ENCODE measurements at places on chromosomes 5 and 9. TPM values are rescaled to one million over a fixed set of nuclear protein-coding genes. Genes with fewer than 3 reads are reported as not detected.

GRCh38 chr5:14063138-14063537 lies 80.0 kb upstream of the TRIO start:
- DNase-seq = no peak

DNA sequence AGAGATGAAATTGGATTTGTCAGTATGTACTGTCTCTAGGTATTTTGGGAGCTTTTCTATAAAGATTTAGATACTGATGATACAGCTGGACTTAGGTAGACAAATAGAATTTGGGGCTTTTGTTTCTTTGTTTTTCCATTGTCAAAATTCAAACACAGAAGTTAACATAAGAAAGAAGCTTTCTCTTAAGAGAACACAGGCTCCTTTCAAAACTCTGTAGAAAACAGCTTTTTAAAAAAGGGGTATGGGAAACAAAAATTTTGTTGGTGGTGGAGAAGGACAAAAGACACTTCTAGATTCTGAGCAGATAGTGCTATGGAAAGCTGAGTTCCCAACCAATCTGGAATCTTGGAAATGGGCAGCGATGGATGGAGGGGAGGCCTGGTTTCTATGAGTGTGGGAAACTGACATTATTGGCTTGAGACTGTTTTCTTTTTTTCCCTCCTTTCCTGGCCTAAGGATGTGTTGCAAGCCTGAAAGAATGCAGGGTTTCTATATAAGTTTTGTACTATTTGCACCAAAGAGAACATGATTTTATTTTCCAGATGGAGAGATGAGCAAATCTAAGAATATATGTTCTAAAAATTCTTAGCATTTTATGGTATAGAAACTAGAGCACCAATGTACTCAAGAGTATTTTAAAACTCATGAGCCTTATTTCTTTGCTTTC lies 240.0 kb downstream of the PRR16 start:
- no peak for DNase-seq

DNA sequence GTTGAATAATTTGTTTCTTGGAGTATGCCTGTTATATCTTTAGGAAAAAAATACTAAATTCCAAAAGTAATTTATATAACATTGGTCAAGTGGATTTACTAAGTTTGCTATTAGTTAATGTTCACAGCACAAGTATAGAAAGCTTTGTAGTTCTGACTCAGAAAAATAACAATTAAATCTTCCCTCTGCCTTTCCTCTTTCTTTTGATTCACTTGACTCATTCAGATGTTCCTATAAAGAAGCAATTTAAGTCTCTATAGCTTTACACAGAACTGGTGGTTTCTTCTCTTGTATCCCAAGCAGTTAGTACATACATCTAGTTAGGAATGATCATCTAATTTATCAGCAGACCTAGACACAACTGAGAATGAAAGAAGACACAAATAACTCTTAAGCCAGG lies 4.5 kb upstream of the CDC42SE2 start:
- no peak for DNase-seq

GRCh38 chr5:56490971-56491468 lies 257.9 kb upstream of the ANKRD55 start:
- DNase-seq = no peak

GRCh38 chr9:114849450-114849849 lies 43.6 kb upstream of the TNFSF15 start:
- no peak for DNase-seq

- DNase-seq = peak; percentile 4
Observed at GRCh38 chr5:124157320-124157719, 589.1 kb downstream of the ZNF608 start.

DNA sequence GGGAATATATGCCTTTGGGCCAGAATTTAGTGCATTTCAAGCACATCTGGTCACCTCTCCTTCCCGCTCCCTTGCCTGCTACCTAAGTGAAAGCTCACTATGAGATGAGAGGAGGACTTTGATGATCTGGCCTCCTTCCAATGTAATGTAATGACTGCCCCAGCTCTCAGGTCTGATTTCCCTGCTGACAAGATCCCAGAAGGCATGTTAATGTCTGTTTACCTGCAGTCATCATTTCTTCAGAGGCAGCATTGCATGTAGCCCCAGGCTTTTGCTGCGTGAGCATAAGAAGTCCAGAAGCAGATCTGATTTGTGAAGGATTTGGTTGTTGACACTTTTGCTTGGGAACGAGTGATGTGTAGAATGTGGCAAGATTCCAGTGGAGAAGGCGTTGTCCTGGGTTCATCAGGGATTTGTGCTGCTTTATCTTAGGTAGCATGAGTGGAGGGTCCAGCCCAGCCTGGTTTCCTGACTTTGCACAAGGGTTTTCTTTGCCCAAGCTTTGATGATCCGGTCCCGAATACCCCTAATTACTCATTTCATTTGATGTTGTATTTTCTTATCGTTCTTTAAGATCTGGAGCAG lies 192.7 kb downstream of the GOLPH3 start:
- DNase-seq = no peak

- peak; percentile 84 for DNase-seq
Observed at GRCh38 chr5:95718203-95718602, 12.9 kb upstream of the RHOBTB3 start.

DNA sequence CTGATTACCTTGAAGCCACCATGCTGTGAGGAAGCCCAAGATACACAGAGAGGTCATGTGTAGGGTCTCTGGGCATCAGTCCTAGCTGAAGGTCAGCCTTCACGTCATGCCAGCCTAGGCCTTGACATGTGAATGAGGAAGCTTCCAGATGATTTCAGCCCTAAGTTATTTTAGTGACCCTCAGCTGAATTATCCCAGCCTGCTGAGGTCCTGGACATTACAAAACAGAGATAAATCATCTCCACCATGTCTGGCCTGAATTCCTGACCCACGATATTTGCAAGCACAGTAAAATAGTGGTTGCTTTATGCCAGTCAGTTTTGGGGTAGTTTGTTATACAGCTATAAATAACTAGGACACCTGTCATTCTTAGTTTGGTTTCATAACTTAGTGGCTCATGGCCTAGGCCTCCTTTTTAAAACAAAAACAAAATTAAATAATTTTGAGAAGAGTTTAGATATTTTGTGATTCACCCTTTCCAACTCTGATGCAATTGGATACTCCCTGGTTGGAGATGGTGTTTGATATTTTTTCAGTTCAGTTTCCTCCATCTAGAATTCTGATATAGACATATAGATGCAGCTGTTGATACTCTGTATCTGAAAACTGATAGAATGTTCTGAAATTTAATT lies 571.3 kb upstream of the CLINT1 start:
- no peak for DNase-seq

GRCh38 chr9:85004818-85005413 lies 335.4 kb downstream of the NTRK2 start:
- DNase-seq = peak; percentile 21

DNA sequence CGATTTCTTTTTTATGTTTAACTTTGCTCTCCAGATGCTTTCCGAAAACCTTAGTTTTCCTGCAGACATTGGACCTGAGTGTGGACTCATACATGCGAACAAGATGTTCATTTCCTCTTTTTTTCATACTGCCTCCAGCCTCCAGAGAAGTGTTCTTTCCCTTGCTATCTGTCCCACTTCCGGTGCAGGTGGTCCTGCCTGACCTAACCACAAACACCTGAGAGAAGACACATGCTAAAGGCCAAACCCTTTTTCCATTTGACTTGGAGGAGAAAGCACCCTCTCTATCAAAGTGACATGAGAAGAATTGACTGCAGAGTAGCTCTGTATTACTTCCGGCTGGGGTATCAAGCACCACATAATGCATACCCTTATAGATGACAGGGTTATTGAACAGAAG lies 334.0 kb downstream of the ARHGEF28 start:
- DNase-seq = no peak

- DNase-seq = no peak
Observed at GRCh38 chr5:134813827-134814226, 31.9 kb upstream of the C5orf24 start.

- no peak for DNase-seq
Observed at GRCh38 chr5:1053391-1054017, 44.9 kb downstream of the NKD2 start.

GRCh38 chr9:95264954-95265615 lies 52.4 kb downstream of the FANCC start:
- no peak for DNase-seq

DNA sequence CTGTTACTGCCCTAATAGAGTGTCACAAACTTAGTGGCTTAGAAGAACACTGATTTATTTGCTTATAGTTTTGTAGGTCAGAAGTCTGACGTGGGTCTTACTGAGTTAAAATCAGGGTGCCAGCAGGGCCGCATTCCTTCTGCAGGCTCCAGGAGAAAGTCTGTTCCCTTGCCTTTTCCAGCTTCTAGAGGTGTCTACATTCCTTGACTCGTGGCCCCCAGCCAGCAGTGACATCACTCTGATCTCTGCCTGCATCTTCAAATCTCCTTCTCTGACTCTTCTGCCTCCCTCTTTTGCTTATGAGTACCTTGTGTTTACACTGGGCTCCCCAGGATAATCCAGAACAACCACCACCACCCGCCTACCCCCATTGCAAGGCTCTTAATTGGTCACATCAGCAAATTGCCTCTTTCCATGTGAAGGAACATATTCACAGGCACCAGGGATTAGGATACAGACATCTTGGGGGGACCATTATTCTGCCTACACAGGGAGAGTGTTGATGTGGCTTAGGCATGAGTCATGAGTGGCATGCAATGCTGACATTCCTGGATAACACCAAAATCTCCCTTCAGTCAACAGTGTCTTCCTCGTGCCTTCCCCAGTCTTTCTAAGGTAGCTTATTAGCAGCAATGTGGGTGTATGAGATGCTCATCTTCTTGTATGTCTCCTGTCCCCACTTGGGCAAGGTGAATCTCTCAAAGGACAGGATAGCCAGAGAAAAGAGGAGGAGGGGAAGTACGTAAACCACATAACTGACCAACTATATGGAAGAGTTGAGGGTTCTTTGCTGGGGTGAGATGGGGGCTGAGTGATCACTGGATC lies 24.4 kb downstream of the CYFIP2 start:
- no peak for DNase-seq

DNA sequence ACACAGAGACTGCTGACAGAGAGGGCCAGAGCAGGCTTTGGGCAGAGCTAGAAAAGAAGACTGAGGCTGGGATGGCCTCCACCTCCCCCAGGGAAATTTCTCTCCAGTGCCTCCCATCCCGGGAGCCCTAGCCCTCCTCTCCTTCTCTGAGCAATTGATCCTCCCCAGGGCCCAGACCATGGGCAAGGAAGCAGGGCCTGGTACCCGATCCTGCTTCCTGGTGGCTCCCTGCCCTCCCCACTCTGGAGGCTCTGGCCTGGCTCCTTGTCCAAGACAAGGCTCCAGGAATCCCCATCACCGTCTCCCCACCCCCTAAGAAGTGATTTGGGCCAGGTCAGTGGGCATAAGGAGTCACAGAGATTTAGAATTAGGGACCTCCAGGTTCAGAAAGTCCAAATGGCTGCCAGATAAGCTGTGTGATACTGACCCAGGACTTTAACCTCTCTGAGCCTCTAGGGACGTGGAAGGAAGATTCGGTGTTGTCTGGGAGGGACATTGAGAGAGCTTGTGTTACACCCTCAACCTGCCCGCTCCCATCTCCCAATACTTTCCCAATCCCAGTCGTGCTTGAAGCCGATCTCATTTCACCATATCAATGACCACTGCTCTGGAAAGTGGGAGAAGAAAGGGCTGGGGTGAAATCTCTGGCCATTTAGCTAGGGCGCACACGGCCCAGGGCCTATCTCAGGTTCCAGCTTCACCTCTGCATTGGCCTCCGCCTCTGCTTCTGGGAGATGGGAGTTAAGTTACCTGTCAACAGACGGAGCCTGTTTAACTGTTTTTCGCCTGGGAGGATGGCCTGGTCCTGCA lies 25.8 kb upstream of the KIF12 start:
- DNase-seq = no peak

- DNase-seq = no peak
Observed at GRCh38 chr5:38478166-38478565, 78.3 kb downstream of the LIFR start.

- peak; percentile 43 for DNase-seq
Observed at GRCh38 chr9:122810306-122810946, 10.5 kb downstream of the OR1K1 start.

GRCh38 chr5:91401175-91401574 lies 18.1 kb upstream of the ARRDC3 start:
- no peak for DNase-seq

DNA sequence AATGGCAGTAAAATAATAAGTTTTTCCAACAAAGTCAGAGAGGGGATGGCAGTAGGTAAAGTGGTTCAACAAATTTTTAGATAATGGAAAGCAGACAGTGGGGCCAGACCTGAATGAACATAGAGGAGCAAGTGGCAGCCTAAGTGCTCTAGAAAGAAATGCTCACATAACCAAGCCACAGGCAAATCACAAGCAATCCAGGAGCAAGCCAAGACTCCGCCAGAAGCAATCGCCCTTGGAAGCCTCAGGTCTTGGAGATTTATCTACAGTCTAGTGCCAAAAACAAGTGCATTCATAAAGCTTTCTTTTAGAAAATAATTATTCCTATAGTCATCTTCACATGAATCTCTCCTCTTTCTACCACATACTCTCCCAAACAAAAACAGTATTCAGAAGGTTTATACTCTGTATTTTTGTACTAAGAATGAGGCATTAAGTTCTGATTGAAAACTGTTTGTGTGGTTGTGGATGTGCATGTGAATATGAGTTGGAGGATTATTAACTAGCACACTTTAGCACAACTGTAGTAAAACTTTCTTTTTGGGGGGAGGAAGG lies 375.5 kb downstream of the CDH9 start:
- DNase-seq = no peak

Gene FSD1L
- 17.0 TPM for polyA plus RNA-seq

Gene CCDC192
- polyA plus RNA-seq = 0.20 TPM

Gene SPINK1
- polyA plus RNA-seq = not detected

Gene ZFP2
- polyA plus RNA-seq = not detected

Gene MGAT1
- 75.2 TPM for polyA plus RNA-seq

Gene BARHL1
- not detected for polyA plus RNA-seq

Gene CPLANE1
- 4.7 TPM for polyA plus RNA-seq

Gene SURF4
- polyA plus RNA-seq = 134 TPM

Gene FOXI1
- not detected for polyA plus RNA-seq

Gene CD14
- polyA plus RNA-seq = not detected

Gene ORM2
- not detected for polyA plus RNA-seq

Gene OTP
- 3.2 TPM for polyA plus RNA-seq

Gene FOXD1
- polyA plus RNA-seq = not detected

Gene SLC46A2
- not detected for polyA plus RNA-seq

Gene SOX30
- polyA plus RNA-seq = 0.09 TPM

Data from GM12878 (cell line).